ENCODE measurements at places on chromosomes 3 and 15.
A peak's percentile ranks its signal among the peaks of the same experiment; 100 is the strongest.

- no peak for DNase-seq
These were observed 26.3 kb upstream of the ADAMTS7 start for GRCh38 chr15:78837543-78837942.

DNA sequence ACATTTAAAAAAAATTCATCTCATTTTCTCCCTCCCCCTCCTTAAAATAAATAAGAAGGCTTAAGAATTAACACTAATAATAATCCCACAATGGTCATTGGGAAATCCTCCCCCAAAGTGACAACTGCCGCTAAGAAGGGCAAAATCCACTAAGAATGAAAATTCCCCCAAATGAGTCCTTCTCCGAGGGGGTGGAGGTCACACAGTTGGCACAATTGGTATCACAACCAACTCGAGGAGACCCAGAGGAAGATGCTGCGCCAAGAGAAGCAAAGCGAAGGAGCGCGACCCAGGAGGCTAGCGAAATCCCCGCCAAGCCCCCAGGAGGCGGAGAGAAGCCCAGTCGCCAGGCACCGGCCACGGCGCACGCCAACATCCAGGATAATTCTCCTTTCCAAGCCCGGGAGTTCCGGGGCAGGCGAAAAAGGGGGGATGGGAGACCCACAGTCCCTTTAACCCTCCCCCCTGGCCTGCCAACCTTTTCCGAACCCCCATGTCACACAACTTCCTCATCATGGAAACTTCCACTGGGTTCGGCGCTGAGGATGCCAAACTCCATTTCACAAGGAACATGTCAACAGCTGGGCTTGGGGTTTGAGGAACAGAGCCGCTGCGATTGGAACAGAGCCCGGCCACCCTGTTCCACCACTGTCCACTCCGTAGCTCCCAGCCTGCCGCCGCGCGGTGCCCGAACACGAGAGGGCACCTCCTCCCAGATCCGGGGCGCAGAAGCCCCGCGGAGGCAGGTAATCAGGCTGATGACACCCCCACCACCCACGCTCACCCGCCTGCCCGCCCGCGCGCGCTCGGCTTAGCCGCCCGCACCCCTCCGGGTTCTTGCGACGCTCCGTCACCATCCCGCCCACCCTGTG lies 668 bp downstream of the THRB start:
- no peak for DNase-seq

GRCh38 chr15:93027413-93027812 lies 61.6 kb downstream of the RGMA start:
- DNase-seq: no peak

- no peak for DNase-seq
These were observed 51.0 kb upstream of the RAP2B start for GRCh38 chr3:153111016-153111415.

DNA sequence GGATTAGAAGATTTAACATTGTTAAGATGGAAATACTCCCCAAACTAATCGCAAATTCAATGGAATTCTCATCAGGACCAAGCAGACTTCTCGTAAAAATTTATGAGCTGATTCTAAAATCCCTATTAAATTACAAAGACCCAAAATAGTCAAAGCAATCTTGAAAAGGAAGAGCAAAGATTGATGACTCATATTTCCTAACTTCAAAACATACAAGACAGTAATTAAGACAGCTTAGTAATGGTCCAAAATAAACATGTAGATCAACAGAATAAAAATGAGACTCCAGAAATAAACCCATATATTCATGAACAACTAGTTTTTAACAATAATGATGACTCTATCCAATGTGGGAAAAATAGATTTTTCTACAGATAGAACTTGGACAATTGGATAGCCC lies 148.7 kb downstream of the SI start:
- DNase-seq: no peak

- no peak for DNase-seq
These were observed 34.8 kb upstream of the ARHGEF3 start for GRCh38 chr3:56836276-56837163.

DNA sequence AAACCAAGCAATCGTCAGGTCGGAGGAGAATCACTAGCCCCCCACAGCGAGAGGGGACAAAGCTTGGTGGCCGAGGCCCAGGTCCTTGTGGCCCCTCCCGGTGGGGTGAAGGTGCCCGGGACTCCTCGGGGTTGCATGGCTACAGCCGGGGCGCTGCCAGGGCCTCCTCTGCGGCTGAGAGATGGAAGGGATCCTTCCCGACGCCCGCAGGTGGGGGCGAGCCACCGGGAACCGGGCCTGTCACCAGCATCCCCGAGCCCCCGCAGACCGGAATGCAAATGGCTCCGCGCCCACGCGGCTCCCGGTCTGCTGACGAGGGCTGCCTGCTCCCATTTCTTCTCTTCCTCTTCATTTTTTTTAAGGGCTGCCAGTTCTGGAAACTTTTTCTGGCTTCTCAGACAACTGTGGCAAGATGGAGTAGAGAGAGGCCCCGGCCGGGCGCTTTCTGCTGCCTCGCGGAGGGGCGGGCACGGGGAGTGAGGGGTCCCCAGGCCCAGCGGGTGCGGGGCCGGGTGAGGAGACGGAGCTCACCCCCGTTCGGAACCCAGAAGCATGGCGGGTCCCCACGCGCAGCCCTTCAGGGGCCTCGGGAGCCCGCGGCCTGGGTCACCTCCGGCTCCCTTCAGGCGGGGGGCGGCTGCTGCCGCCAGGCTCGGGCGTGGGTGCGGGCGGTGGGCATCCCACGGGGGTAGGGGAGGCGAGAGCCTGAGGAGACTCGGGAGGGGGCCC lies 27.5 kb downstream of the MELTF start:
- no peak for DNase-seq

DNA sequence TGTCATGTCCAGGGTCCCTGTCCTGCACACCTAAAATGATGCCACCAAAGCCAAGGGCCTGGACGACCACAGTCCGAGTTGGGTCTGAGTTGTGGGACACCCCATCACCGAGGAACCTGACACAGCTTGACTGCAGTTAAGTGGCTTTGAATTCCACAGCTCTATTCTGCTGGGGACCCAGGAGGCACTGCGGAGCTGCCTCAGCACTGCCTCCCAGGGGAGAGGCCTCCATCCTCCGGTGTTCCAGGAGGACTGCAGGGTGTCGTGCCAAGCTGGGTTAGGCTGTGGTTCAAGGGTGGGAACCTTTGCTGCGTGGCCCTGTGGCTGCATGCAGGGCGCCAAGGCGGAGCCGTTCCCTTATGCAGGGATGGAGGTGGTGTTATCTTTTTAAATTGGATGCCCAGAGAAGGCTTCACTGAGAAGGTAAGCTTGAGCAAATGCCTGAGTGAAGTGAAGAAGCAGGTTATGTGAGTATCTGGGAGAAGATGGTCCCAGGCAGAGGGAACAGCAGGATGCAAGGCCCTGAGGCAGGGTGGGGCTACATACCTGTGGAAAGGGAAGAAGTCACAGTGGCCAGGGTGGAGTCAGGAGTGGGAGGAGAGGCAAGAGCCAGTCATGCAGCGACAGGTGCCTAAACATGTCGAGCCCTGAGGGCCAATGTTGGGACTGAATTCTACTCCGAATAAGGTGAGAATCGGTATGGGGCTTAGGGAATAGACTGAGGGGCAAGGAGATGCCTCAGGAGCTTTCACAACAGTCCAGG lies 144.8 kb downstream of the TPRA1 start:
- no peak for DNase-seq

DNA sequence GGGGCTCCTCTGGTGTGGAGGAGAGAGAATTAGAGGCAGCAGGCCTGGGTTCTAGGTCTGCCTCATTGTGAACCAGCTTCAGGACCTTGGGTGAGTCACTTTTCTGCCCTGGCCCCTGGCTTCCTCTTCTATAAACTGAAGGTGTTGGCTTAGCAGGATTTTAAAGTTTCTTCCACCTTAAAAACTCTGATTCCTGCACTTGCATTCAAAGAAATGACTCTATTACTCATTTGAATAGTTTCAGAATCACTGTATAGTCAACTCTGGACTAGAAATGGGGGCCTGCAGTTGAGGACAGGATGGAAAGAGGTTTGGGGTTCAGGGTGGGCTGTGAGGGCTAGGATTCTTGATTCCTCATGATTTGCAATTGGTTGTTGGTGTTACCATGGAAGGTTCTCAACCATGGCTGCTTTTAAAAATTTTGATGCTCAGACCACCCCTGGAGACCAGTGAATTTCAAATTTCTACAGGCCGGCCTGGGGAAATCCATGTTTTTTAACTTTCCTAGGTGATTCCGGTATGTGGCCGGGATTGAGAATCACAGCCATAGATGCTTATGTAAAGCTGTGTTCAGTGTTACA lies 19.9 kb downstream of the SMAD3 start:
- peak; percentile 43 for DNase-seq

- peak; percentile 8 for DNase-seq
These were observed 64.4 kb upstream of the TAMM41 start for GRCh38 chr3:11910971-11911531.

GRCh38 chr15:63531586-63531985 lies 27.2 kb downstream of the USP3 start:
- DNase-seq: peak; percentile 30

DNA sequence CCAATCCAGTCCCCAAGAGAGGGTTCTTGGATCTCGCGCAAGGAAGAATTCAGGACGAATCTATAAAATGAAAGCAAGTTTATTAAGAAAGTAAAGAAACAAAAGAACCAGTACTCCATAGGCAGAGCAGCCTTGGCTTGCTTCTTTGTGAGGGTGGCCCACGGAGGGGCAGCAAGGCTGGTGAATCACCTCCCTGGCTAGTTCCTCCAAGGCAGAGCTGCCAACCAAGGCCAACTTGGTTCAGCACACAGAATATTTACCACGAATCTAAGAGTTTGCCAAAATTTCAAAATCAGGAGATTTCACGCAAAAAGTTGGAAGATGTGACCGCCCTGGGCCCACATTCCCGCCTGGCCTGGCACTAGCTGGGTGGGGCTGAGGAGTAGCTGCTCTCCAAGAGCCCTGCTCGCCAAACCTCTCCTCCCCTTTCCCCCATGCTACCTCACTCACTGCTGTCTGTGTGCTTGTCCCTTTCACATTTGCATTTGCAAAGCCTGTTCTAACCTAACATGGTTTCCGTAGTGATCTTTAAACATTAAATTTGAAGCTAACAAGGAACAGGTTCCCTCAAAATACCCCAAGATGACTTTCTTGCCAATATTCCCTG lies 26.2 kb upstream of the DCUN1D1 start:
- DNase-seq: no peak

DNA sequence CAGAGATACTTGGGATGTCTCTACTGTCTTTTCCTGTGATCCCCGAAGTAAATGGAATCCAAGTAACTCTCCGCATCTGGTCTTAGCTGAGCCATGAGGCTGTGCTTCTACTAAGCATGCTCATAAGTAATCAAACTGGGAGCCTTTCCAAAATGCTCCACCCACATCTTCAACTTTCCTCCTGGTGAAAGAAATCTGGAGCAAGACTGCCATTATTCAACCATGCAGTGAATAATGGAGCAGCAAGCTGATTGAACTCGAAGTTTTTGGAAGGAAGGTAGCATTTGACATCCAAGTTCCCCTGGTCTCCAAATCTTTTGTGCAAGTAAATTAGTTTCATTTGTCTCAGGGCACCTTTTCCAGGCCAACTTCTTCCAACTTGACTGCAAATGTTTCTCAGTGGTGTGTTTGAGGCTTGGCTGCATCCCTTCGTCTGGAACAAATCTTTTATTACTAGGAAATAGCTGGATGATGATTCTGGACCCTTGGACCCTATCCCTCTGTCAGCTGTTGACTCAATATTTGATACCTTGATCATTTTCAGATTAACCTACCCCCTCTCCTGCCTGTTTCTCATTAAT lies 19.4 kb downstream of the GXYLT2 start:
- DNase-seq: no peak

DNA sequence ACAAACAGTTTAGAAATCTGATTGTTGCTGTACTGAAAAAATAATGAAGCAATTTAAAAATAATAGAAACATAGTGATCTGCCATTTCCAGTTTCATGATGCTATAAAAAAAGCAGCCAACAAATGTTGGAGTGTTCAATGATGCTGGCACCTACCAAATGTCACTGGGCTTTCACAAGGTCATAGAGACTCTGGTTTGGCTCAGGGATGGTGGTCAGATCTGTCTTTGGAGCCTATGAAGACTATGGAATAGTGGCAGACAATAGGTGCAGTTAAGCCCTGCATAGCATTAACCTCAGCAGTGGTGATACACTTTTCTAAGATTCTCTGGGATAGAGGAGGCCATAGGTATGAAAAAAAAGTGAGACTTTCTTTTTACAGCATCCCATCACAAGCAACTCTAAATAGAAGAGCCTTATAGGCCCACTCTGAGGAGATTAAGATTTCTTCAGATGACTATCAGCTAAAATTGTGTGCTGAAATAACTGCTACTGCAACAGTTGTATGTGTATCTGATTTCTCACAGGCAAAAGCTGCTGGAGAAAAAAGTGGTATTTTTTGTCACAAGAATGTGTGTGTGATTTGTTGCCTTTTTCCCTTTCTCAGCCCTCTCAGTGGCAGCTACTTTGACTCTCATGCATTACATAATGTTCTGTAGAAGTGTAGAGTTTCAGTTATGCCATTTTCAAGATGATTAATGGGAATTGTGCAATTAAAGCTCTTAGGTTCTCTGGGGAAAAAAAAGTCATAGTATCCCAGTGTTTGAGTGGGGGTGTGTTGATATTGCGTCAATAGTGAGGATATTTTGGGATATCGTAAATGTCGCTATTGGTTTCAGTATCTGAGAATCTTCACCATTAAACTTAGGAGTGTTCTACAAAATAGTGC lies 137.4 kb downstream of the MBNL1 start:
- DNase-seq: no peak

- DNase-seq: no peak
These were observed 88.9 kb upstream of the TBC1D5 start for GRCh38 chr3:17831366-17831765.

- DNase-seq: no peak
These were observed 53.9 kb downstream of the CLASP2 start for GRCh38 chr3:33664195-33664594.

- DNase-seq: no peak
These were observed 1.8 kb upstream of the YEATS2 start for GRCh38 chr3:183695569-183696364.

GRCh38 chr15:70016511-70016994 lies 81.2 kb downstream of the TLE3 start:
- peak; percentile 21 for DNase-seq

- no peak for DNase-seq
These were observed 14.4 kb downstream of the MUC20 start for GRCh38 chr3:195735036-195735695.

DNA sequence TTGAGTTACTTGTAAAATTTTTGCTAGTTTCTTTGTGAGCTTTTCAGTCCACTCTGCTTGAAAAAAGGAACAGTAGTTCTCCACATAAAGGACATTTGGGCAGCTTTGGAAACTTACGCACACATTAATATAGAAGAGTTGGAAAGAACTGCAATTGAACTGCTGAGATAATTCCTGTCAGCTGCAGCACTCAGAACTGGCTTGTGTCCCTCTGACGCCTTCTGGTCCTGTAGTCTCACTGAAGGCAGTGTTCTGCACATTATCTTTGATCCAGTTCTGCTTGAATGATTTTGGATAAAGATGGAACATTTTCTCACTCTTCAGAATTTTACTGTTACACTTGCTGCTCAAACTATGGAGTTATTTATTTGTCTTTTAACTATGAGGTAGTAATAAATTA lies 901.9 kb downstream of the OTOL1 start:
- no peak for DNase-seq

All from NAMALWA (cell line).